ENCODE measurements at places on chromosomes 1 and 21.

GRCh38 chr1:233523047-233523446 is 90.9 kb upstream of the KCNK1 start:
- DNase-seq = no peak

DNA sequence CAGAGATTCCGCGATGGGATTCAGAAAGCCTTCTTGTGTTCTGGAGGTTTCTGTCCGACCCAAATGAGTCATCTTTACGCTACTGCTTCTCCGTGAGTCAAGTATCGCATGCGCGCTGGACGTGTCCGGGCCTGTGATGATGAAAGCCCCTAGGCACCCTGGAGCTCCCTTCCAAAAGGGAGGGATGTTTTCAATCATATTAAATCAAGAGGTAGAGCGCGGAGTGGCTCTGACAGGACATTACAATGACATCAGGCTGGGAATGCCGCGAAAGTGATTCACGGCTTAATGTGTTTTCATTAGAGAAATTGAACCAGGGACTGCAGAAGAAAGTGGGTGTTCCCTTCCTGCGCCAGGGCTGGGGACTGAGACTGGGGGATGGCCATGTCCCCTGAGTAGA is 48.5 kb downstream of the AJAP1 start:
- DNase-seq = no peak

GRCh38 chr1:3197781-3198316 is 128.8 kb downstream of the PRDM16 start:
- DNase-seq = no peak

DNA sequence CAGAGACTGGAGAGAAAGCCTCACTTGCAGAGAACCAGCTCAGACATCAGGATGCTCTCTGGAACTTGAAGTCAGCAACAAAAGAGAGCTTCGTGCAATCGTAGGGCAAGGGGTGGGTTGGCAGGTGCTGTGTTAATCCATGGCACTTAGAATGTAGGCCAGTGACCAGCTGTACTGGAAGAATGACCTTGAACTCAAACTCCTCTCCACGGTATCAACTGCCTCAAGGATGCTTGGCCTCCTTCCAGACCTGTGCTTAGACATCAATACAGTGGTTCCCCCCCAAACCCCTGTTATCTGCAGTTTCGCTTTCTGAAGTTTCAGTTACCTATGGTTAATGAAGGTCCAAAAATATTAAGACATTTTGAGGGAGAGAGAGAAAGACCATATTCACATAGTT is 6.5 kb downstream of the KANK4 start:
- DNase-seq = no peak

- no peak for DNase-seq
Measured at GRCh38 chr21:35475762-35476161, 426.7 kb upstream of the RUNX1 start.

GRCh38 chr1:165907256-165907857 is 79.9 kb downstream of the UCK2 start:
- no peak for DNase-seq

DNA sequence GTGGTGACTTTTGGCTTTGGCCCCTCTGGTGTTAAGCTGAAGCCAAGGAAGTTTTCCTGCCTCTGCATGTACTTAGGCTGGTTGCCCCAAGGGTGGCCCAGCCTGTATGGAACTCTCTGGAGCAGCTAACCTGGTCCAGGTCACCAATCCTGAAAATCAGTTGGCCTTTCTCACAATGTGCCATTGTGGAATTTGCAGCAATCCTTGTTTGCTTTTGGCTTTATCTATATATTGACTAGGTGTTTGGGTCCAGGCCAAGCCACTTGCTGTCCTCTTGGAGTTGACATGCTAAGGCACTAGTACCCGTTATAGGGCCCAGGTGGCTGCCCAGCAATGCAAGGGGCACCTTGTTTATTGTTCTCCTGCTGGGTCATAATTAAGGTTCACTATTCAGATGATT is 124.6 kb downstream of the CAMTA1 start:
- no peak for DNase-seq

GRCh38 chr1:246139745-246140182 is 367.3 kb downstream of the SMYD3 start:
- DNase-seq = no peak

DNA sequence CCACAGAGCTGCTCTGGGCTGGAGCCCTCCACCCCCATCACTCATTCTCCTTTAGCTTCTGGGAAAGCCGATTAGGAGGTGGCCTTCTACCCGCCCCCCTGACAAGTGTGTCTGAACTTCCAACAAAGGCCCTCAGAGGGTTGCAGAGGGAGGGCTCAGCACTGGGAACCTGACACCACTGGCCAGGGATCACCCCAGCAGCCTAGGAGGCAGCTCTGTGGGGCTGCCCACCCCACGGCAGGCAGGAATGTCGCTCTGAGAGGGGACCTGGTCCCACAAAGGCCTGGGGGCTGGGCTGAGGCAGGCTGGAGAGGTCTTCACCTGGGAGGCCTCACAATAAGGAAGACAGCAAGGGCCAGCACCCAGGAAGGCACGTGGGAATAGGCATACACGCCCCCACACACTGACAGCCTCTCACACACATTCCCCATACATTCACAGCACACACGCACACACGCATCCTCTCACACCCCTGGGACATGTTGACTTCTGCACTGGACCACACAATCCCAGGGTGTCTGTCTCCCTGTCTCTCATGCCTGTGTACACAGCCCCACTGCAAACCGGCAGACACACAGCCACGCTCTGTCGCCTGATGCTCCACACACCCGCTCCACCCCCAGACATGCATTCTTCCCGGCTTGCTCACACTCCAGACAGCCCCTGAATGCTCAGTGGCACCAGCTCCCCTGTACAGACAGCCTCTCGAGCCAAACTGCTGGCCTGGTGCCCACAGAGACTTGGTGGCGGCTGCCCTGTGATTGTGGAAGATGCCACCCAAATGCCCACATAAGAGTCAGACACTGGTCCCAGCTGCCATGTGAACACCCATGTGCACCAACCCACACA is 30.7 kb downstream of the DMBX1 start:
- DNase-seq = no peak

Data from stimulated activated naive CD4-positive, alpha-beta T cell treated with Interleukin-2 at 50 U/mL for 16 hours (primary cell).